ENCODE measurements at places on chromosomes 4 and X.

DNA sequence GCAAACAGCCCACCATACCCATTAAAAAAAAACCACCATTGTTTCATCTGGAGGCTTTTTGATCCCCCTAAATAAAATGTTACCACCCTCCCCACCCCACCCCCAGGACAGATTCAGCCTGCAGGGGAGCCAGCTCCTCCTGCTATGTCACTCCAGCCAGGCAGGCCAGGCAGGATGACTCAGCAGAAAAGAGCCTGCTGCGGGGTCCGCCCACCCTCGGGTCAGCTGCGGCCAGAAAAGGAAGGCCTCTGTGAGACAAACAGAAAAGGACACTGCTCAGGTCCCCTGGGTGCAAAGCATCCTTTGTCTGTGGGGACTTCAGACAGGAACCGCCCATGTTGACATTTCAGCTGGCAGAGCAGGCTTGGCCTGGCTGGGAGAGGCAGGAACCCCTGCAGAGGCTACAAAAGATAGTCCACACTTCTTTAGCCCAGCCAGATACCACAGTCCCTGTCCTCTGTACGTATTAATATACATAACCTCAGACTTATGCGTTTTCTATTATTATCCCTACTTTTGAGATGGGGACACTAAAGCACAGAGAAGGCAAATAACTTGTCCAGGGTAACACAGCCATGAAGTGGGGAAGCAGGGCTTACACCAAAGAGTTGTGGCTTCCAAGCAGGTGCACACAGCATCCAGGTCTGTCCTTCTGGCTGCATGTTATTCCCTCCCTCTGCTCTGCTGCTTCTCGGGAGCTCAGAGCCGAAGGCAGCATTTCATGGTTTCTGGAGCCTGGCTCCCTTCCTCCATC, 147.7 kb downstream of the CPEB2 start:
- DNase-seq, result peak; percentile 77

DNA sequence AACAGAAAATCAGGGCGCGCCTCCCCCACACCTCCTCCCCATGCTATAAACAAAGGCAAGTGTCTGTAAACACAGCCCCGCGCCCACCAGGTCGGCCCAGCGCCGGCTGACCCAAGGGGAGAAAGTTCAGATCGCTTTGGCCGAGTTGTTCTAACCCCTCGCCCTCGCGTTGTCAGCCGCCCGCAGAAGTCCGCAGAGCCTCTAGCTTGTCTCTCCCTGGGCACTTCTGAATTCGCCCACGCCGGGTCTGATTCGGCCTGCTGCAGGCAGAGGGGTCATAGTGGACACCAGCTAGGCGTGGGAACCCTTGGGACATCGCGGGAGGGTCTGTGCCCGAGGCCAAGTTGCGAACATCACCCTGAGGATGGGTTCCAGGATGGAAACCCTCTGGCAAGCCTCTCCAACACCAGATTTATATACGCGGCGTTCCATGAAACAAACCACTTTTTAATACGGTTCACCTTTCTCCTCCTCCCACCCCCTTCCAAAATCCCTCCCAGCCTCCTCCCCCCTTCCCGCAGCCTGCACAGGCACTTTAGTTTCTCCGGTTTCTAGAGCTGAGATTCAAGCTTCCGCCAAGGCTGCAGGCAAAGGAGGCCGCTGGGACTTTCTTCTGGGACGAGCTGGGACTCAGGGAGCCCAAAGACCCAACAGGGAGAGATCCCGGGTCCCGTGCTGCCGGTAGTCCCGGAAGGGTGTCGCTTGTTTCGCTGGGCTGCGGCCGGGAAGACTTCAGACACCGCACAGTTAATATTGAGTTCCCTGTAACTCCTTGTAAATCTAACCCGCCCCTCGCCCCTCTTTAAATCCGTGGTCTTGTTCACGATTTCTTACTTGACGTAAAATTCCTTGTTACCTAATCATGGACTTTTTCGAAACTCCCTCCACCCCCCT, 4.7 kb downstream of the HAND2 start:
- no peak for DNase-seq

- peak; percentile 44 for DNase-seq
These were observed 543 bp downstream of the NFXL1 start for GRCh38 chr4:47913861-47914219.

DNA sequence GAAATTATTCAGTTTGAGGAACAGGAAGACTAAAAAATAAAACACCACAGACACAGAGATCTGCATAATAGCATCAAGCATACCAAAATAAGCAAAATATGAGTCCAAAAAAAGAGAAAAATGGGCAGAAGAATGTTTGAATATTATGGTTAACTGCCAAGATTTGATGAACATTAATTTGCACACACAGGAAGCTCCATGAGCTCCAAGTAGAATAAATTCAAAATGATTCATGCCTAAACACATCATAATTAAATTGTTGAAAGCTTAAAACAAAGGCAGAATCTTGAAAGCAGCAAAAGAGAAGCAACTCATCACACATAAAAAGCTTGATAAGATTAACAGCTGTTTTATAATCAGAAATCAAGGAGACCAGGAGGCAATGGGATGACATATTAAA, 156.6 kb upstream of the ARSJ start:
- DNase-seq, result peak; percentile 75

GRCh38 chrX:43809463-43809862, 72.8 kb downstream of the MAOB start:
- no peak for DNase-seq

DNA sequence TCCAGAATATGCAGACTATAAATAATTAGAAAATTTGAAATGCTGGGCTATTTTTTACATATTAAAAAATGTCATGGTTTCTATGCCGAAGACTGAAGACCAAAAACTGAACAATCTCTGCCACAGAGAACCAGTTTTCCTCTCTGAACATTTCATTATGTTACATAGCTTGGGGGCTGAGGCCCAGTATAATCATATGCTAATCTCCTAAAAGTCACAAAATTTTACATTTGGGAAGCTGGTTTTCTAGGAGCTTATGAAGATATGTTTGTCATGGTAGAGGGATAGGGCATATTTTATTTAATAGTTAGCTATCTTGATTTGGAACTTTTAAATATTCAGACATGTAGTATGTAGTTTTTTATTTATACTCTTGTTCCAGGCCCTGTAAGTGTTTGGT, 167.8 kb downstream of the GPAT3 start:
- no peak for DNase-seq

DNA sequence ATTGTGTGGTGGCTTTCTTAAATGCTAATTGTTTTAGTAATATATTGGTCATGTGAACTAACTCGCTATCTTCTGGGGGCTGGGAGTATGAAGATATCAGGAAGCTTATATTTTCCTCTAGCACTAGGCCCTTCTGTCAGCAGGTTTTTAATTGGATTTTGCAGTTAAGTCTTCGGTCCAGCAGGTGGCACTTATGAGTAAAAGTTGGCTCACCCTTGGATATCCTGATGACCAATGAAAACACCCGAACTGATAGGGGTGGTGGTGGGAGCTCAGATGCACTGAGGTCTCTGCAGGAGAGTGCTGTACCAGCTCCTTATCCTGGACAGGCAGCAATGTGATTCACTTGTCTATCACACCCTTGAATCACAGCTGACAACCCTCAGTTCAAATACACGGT, 1365.8 kb upstream of the DIAPH2 start:
- no peak for DNase-seq

- DNase-seq, result no peak
These were observed 158.8 kb upstream of the AADAT start for GRCh38 chr4:170248576-170248975.

GRCh38 chrX:54980334-54980733, 13.7 kb downstream of the PFKFB1 start:
- no peak for DNase-seq

GRCh38 chr4:10157478-10158332, 41.1 kb upstream of the WDR1 start:
- peak; percentile 78 for DNase-seq

- DNase-seq, result no peak
These were observed 92.1 kb downstream of the CEP135 start for GRCh38 chr4:56040842-56041241.

GRCh38 chr4:5166377-5166776, 115.1 kb downstream of the STK32B start:
- DNase-seq, result no peak

GRCh38 chr4:125735102-125735501, 420.3 kb downstream of the FAT4 start:
- DNase-seq, result no peak

- peak; percentile 30 for DNase-seq
These were observed 46.6 kb upstream of the HS6ST2 start for GRCh38 chrX:133005042-133005441.

DNA sequence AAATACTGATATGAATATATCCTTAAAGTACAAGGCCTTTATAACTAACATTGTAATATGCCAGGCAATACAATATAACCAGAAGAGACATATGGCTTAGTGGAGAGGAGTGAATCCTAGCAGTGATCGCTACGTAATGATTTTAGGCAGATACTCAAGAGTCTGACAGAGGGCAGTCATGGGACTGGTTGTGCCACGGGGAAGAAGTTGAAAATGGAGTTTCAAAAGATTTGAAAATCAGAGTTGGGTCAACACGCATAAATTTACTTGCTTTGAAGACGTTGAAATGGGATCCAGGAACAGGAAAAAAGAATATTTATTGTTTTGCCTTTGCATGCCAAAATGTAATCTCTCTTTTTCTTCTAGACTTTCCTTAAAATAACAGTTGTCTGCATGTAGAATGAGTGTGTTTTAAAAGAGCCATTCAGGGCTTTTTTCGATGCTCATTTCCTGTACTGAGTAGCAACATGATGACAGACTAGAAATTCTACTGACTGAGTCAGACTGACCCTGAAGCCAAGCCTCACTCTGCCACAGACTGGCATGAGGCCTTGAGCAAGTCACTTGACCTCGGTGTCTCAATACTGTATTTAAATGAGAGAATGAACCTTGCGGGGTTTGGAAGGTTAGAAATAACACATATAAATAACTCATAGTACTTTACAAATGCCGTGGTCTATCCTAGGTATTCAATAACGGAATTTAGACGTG, 8.1 kb upstream of the SMS start:
- no peak for DNase-seq

DNA sequence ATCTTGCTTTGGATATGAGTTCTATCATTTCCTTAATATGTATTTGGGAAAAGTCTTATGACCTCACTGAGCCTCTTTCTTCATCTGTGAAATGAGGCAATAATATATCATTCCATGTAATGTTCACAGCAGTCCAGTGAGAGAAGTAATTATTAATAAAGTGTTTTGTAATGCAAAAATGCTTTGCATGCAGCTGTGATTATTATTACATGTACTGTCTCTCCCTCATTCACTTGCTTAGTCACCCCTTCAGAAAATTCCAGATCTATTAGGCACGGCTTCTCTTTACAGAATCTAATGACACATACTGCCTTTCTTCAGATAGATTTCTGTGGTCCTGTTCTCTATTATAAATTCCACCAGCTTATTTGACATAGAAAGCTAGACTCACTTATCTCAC, 53.5 kb upstream of the FGF13 start:
- no peak for DNase-seq

All from cerebellar cortex (tissue), 1 donor.